GM19239 (cell line): ENCODE measurements at places on chromosomes 7 and 10.

DNA sequence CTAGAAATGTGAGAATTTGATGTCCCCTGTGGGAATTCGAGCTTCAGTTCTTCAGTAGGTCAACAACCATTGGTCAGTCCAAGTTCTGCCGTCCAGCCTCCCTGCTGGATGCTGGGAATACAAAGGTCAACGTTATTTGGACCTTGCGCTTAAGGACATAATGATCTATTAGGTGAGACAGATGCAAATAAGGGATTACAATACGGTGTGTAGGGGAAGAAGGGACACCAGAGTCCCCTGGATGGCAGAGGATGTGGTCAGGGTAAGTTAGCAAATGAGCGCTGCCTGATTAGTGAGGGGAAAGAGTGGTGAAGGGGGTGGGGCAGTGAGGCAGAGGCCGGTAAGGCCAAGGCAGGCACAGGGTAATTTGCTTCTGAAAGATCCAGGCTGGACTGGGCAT, 16.2 kb downstream of the CCNY start:
- no peak for DNase-seq

DNA sequence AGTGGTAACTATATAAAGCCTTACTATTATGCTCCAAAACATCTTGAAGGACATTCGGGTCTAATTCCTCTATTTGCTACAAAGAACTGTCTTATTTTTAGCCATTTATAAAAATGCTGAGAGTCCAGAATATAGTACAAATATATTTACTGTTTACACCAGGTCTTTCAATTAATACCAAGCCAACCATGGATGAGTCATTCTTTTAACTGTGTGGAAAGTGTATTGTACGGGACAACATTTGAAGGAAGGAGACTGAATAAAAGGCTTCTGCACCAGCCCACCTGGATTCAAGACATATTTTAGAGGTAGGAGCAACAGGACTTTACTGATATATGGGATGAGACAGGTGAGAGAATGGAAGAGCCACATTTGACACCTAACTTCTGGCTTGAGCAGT, 35.4 kb downstream of the MASTL start:
- DNase-seq = no peak

GRCh38 chr10:31918671-31919409, 9.8 kb downstream of the ARHGAP12 start:
- DNase-seq = no peak

DNA sequence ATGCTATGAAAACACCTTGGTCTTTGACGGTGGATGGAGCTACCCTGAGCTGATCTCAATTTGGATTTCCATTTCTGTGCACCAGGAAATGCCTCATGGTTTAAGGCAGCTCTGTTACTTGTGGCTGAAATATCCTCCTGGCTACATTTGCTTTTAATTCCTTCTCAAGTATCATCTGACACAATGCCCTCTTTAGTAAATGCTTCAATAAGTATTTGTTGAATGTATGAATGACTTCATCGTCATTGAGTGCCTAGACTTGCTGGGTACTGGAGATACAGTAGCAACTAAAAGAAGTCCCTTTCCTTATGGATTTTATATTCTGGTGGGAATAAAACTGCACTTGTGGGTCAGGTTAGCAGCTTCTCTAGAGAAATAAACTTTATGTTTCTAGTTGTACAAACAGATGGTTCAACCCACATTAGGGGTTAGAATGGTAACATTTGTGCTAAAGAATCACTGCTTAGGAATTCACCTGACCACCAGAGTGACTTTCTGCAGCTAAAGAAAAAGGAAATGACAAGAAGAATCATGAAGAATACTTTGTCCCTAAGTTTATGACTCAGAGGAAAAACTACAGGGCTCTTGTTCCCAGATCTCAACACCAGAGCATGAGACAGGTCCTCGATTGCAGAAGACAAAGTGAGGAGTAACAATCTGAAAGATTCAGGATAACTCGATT, 21.8 kb upstream of the SMNDC1 start:
- DNase-seq = no peak

DNA sequence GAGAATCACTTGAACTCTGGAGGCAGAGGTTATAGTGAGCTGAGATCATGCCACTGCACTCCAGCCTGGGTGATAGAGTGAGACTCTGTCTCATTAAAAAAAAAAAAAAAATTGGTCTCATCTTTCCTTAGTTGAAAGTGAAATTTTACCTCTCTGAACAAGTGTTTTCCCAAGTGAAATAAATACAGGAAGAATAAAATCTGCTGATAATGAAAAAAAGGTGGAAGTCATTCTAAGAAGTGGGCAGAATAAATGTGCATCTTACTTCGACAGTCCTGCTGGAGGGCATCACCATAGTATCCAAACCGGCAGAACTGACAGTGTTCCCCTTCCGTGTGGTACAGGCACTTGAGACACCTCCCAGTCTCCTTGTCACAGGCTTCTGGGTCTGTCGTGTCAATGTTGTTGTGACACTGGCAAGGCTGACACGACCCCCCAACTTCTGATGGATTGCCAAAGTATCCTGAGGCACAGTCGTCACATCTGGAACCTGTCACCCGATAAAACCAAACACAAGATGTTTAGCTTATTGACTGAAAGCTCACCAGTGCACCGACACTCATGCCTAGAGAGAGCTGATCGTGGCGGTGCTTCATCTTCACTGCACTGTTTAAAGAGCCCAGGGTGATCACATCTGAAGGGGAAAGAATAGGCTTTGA, 49.6 kb downstream of the LAMB1 start:
- no peak for DNase-seq
